Effector memory CD4-positive, alpha-beta T cell (primary cell): ENCODE measurements at places on chromosomes 2 and 18.

- no peak for DNase-seq
These were observed 86.0 kb upstream of the BARD1 start for GRCh38 chr2:214895469-214895868.

GRCh38 chr2:107222466-107222865 lies 336.5 kb upstream of the ST6GAL2 start:
- no peak for DNase-seq

GRCh38 chr2:177143444-177143843 lies 69.2 kb upstream of the HNRNPA3 start:
- DNase-seq = no peak

DNA sequence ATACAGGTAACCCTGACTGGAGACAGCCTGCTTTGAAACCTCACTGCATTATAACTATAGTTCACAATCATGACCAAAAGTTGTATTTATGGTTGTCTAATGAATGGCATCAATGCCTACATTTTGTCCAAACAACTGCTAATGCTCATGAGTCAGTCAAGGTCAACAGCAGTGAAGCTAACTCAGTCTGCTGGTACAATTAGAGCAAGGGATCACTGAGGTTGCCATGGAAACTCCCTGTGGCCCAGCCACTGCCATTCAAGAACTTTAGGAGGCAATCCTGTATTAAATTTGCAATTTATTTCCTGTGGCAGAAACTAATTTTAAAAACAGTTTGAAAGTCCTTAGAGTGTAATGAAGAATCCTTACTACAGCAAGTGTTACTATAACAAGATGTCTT lies 185.1 kb upstream of the SMAD7 start:
- no peak for DNase-seq

DNA sequence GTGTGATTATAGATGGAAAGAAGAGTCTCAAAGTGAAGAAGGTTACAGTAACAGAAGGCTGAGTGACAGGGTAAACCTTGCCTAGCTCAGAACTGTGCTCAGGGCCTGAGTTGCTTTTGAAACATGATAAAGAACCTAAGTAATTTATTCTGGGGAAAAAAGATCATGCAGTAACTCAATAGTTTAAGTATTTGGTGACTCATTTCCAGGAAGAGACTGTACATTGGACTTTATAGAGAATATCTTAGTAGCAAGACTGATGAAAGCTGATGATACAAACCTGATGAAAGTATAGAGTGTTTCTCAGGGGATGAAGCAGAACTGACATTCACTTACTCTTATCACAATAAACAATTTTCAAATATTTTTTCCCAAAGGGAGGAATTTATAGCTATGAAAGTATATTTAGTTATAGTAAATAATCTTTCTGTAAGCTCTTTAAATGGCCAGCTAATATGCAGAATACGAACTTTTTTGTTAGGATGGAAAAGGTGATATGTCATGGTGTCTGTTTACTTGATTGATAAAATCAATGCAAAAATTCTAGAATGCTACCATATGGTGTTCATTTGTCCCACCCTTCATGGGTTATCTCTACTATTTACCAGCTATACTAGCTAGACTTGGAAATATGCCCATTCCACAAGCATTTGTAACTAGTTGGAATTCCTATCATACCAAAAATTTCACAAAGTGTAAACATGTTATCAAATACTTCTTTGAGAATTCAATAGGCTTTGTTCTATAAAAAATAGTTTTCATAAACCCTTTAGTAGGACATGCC lies 1265.5 kb upstream of the ACVR2A start:
- DNase-seq = no peak

- DNase-seq = peak; percentile 26
These were observed 28.8 kb downstream of the BCL2 start for GRCh38 chr18:63290821-63291200.

DNA sequence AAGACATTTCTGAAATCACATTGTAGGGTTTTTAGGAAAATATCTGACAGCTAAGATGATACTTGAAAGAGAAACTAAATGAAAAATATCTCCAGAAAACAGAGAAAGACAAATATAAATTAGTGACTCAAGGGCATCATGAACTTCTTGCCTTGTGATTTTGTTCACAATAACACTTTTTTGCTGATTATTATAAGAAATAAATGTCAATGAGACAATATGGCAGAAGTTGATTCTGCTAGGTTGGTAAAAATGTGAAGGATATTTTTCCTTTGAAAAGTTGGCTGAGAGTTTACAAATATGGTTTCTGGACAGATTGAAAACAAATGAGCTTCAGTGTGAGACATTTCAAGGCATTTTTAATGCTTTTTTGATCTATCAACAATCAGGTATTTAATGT lies 1631.2 kb upstream of the ACVR2A start:
- DNase-seq = no peak

DNA sequence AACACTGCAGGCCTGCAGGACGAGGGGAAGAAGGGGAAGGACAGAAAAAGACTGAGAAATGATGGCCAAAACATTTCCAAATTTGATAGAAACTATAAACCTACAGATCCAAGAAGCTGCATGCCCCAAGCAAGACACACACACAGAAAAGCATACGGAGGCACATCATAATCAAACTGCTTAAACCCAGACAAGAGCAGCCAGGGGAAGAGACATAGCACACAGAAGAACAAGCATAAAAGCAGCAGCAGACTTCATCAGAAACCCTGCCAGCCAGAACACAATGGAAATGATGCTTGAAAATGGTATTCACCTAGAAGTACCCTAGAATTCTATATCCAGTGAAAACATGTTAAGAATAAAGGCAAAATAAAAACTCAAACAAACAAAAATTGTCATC lies 57.2 kb upstream of the RNU4ATAC start:
- DNase-seq = no peak

- DNase-seq = no peak
These were observed 207.9 kb downstream of the CMPK2 start for GRCh38 chr2:6657855-6658254.

- DNase-seq = no peak
These were observed 31.5 kb upstream of the ATIC start for GRCh38 chr2:215280326-215280725.

DNA sequence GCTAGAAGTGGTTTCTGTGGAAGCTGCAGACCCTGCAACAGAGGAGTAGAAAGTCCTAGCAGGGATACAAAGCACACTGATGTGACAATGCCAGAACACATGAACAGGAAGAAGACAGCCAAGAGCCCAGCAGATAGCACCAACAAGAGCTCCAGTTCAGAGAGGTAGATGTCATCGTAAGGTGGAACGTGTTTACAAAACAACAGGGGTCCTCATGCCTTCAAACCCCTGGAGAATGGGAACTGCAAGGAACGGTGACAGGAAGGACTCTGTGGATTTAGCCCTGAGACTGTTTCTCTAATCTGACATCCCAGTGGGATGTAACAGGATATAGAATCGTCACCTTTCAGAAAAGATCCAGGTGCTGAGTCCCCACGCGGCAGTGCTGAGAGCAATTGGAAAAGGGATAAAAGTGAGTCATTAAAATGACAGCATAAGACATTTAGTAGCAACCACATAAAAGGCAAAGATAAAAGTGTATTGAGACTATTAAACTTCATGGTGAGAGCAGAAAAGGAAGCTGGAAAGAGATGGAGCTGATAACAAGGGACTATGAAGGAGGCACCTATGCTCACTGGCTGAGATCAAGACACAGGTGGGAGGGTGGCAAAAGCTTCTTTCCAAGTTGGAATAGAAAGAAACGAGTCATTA lies 195.2 kb downstream of the FBXO15 start:
- no peak for DNase-seq

DNA sequence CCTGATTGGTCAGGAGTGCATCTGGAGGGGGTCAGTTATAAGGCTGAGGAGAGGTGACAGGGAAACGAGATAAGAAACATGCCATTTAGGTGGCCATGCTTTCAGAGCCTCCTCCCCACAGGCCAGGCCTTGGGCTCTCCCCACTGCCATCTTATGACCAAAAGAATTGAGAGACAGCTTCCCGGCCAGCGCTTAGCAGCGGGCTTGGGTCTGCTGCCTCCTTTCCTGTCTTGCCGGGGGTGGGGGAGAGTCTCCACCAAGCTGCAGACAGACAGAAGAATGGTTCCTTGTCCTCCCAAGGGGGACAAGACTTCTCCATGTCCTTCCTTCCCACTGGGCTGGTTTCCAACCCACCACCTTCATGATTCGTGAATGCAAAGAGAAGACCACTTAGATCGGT lies 171.3 kb downstream of the SMAD7 start:
- no peak for DNase-seq

DNA sequence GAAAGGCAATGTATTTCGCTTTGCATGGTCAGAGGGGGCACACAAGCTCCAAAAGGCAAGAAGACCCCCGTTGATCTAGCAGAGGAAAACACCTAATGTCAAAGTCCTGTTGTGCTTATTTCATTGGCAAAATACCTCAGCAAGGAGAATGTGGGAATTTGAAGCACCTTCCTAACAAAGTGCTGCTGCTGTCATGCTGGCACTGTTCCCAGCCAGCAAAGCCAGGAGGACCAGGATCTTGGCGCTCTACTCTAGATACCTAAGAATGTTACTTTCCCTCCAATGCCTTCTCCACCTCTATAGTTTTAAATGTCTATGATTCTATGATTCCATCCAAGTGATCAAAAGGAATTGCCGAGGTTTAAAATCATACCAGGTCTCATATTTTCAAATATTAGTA lies 867.9 kb upstream of the POU3F3 start:
- DNase-seq = no peak

GRCh38 chr2:28568036-28568435 lies 72.2 kb downstream of the PLB1 start:
- DNase-seq = no peak

DNA sequence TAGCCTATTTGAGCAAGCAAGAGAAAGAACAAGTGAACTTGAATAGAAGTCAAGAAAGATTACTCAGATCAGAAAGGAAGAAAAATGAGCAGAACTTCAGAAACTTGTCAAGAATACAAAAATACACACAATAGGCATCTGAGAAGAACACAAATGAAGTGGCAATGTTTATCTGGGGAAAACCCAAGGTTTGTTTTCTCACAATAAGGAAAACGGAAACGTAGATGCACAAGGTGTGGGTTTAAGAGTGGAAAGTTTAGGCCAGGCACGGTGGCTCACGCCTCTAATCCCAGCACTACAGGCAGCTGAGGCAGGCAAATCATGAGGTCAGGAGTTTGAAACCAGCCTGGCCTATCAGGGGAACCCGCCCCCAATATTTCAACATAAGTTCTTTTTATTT lies 159.5 kb upstream of the GYPC start:
- DNase-seq = no peak

- DNase-seq = no peak
These were observed 73.0 kb downstream of the L3MBTL4 start for GRCh38 chr18:6341709-6342108.

- no peak for DNase-seq
These were observed 163.9 kb upstream of the TFPI start for GRCh38 chr2:187718092-187718491.

DNA sequence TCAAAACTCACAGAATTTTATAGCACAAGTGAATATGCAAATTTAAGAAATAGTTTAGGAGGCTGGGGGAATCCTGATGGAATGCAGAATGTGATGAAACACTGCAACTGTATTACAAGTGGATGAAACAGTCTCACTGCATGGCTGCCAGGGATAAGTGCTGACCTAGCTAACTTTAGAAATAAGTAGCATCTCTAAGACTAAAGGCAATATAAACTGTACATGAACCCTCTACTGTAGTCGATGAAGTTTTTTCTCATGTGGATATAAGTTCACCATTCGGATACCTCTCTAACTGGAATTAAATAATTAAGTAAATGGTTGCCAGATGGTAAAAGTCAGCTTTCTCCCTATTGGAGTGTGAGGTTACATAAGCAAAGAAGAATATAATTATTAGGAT lies 777.8 kb upstream of the RAB6C start:
- no peak for DNase-seq

GRCh38 chr2:167048829-167049228 lies 160.5 kb downstream of the XIRP2 start:
- no peak for DNase-seq

- DNase-seq = no peak
These were observed 6.0 kb upstream of the IL1A start for GRCh38 chr2:112790305-112790704.

- no peak for DNase-seq
These were observed 18.1 kb downstream of the EPAS1 start for GRCh38 chr2:46315103-46315890.

DNA sequence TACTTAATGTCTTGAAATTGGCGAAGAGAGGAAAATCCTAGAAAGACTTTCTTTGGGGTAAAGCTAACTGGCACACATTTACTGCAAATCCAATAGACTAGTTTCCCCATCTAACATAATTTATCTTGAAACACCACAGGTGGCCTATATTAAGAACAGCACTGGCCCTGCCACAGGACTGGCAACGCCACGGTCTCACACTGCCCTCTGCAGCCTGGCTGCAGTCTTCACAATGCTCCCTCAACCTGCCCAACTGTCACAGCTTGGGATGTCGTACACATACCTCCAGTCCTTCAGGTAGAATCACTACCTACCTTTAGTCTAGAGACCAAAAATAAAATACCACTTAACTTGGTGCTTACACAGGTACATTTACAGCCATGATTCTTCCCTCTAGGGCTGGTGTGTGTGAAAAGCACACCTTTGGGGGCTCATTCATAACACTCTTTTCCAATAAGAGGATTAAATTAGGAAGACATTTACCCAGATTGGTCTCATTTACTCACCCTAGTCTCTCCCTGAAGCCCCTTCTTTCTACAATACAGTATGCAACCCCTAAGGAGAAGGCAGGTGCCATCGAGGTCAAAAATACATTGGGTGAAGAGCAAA lies 222.2 kb downstream of the C1D start:
- DNase-seq = no peak

DNA sequence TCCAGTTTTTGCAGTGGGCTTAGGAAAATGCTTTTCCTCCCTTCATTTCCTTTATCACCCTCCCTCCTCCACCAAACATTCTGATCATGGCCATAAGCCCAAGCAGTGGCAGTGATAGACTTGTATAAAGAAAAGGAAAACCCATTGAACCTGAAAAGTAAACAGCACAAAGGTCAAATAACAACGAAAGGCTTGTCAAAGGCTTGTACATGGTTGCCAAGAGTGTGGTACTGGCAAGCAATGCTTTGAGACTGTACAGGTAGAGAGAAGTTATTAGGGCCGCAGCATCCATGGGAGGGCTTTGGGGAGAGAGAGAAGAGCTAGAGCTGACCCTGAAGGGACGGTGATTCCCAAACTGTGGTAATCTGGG lies 2.1 kb upstream of the VWA3B start:
- no peak for DNase-seq

GRCh38 chr2:207162316-207162715 lies 3.4 kb downstream of the KLF7 start:
- DNase-seq = no peak

DNA sequence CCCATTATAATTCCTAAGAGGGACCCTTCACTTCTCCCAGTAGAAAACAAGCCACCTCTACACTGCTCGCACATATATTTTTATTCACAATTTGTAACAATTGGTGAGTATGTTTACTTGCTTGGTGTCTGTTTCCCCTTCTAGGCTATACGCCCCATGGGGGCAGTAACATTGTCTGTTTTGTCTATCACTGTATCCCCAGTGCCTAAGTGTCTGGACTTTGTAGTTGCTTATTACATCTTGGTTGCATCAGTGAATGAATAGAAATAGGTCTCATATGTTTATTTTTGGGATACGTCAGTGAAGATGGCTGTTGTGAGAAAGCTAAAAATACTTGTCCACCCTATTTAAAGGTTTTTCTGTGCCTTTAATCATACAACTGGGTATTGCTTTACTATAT lies 87.4 kb upstream of the ITGB6 start:
- DNase-seq = no peak
